ENCODE measurements at places on chromosomes 5 and 9. TPM values are rescaled to one million over a fixed set of nuclear protein-coding genes. Genes with fewer than 3 reads are reported as not detected.

The PDE6A gene
- 0.12 TPM for total RNA-seq

The HEMGN gene
- not detected for total RNA-seq

The HK3 gene
- total RNA-seq: not detected

The FCN2 gene
- total RNA-seq: not detected

The TAF11L5 gene
- not detected for total RNA-seq

The NEURL1B gene
- 3.8 TPM for total RNA-seq

The TLN1 gene
- total RNA-seq: 137 TPM

The ANKHD1 gene
- 35.2 TPM for total RNA-seq

The GRM6 gene
- not detected for total RNA-seq

The CCNI2 gene
- 2.0 TPM for total RNA-seq

The NSD1 gene
- 11.5 TPM for total RNA-seq

The SURF1 gene
- total RNA-seq: 13.3 TPM

The OLFML2A gene
- 43.6 TPM for total RNA-seq

The KLF4 gene
- 5.0 TPM for total RNA-seq

The PCDHA7 gene
- 0.88 TPM for total RNA-seq

The SLC6A3 gene
- total RNA-seq: not detected

The TLX3 gene
- 1.9 TPM for total RNA-seq

The COX7C gene
- total RNA-seq: 408 TPM

The FAM163B gene
- total RNA-seq: 1.2 TPM

The GABRA6 gene
- total RNA-seq: not detected

The MIER3 gene
- 14.4 TPM for total RNA-seq

The PALM2AKAP2 gene
- 31.7 TPM for total RNA-seq

The IGFBPL1 gene
- not detected for total RNA-seq

The ZNF367 gene
- 18.2 TPM for total RNA-seq

The CATSPER3 gene
- total RNA-seq: not detected

The SLC1A3 gene
- total RNA-seq: 48.9 TPM

The CA9 gene
- 82.4 TPM for total RNA-seq

The FGF1 gene
- 11.5 TPM for total RNA-seq

The JAKMIP2 gene
- not detected for total RNA-seq

The MYMK gene
- not detected for total RNA-seq

The PCDHGA12 gene
- total RNA-seq: 19.9 TPM

The MVB12B gene
- 1.6 TPM for total RNA-seq

The ZNF618 gene
- 2.7 TPM for total RNA-seq

The OTP gene
- under 0.01 TPM for total RNA-seq

The PRDM9 gene
- total RNA-seq: not detected
